A172 (cell line): ENCODE measurements at places on chromosomes 5 and 9.

DNA sequence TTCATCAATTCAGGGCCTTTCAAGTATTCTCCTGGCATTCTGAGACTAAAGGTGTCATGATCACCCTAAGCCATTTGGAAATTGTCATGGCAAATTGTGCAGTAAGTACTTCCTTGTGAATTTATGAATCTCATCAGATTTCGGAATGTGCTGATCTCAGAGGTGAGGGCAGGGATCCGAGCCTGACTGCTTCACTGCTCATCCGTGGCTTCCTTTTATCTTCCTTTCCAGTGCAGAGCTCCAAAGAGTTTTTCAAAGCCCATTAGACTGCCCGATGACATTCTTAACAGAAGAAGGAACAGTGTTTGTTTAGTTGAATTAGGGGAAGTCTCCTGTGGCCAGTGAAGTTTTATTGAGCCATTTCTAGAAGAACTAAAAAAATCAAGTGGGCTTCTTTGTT lies 182.8 kb upstream of the GDNF start:
- DNase-seq = no peak

GRCh38 chr5:68317646-68318045 lies 102.1 kb downstream of the PIK3R1 start:
- no peak for DNase-seq

- DNase-seq = peak; percentile 13
Measured at GRCh38 chr9:93205045-93205768, 21.3 kb downstream of the WNK2 start.

- DNase-seq = no peak
Measured at GRCh38 chr5:155729684-155730059, 597.3 kb upstream of the SGCD start.

GRCh38 chr5:7714119-7714518 lies 136.8 kb downstream of the CFAP90 start:
- DNase-seq = peak; percentile 86

GRCh38 chr5:170597109-170597751 lies 93.4 kb downstream of the KCNIP1 start:
- DNase-seq = peak; percentile 97

DNA sequence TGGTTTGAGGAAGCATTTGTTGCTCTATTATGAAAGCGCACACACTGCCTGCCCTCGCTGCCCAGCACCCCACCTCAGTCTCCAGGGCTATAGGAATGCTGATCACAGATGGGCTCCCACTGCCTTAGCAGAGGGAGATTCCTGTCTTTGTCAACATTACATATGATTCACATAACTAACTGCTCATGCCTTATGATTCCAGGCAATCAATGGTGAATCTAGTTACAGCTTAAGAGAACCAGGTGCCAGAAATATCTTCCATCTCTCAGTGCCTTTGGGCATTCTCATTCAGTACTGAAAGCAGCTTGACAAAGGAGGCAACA lies 458.9 kb upstream of the C9orf72 start:
- DNase-seq = no peak

DNA sequence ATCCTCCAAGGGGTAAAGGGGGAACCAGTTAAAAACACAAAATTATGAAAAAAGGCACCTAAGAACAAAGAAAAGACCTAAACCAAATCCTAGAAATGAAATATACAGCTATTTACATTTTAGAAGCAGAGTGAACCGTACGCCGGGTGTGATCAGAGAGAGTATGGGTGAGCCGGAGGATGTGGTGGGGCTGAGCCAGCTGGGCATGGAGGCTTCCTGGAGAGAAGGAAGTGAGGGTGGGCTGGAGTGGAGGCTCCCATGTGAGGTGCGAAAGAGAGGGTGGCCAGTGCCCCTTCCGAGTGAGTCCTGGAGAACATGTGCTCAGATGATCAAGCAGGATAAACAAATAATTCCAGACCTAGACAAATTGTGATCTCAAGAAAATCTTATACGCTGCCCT lies 111.6 kb downstream of the CACNA1B start:
- DNase-seq = no peak

DNA sequence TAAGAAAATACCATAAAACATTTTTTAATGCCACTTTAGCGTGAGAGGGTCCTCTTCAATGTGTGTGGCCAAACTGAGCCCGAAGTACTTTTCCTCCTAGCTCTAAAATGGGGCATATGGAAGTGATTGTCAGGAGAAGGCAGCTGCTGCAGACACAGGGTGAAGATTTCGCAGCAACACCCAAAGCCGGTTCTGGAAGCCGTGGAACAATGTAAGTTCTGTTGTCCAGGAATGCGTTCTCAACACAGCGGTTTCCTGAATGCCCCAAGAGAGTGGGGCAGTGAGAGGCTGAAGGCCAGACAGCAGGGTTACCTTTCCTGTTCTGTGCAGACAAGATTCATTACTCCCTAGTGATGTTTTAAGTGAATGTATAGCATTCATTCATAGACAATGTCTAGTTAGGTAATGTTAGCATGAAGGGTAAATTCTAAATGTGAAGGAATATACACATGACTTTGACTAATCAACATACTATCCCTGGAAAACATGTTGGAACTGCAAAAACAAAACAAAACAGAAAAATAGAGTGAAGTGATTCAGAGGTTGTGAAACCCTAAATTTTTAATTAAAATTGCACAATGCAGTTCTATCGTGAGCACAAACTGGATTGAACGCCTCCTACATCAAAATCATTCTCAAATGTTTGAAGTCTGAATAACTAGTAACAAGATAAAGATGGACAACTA lies 197.0 kb upstream of the SEMA6A start:
- no peak for DNase-seq

DNA sequence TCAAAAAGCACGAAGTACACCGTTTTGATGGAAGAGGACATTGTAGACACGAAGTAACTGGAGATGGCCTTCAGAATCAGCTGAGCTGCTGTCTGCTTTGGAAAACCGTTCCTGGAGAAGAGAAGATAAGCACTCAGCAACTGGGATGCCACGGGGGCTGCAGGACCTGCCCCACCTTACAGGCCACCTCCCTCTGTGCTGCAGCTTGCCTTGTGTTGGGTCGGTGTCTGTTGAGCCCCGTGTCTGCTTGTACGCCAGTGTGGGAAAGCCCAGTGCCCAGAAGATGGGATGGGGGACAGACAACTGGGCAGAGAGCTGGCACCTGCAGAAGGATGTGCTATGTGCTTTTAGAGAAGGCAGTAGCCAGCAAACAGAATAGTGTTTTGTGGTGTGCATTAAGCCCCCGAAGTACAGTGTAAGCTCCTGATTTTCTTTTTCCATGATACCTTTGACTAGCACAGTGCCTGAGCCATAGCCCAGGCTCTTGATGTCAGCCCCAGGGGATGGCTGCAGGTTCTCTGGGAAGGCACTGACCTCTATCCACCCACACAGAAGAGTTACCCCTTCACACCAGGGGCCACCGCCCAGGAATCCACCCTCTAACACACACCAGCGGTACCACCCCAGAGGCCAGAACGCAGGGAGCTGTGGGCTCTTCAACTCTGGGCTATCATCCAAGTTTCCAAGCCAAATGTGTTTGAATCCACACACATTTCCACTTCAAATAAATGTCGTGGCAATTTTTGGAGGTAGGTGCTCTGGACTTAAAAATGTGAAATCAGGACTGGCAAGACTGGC lies 63.8 kb downstream of the MACROH2A1 start:
- DNase-seq = no peak

DNA sequence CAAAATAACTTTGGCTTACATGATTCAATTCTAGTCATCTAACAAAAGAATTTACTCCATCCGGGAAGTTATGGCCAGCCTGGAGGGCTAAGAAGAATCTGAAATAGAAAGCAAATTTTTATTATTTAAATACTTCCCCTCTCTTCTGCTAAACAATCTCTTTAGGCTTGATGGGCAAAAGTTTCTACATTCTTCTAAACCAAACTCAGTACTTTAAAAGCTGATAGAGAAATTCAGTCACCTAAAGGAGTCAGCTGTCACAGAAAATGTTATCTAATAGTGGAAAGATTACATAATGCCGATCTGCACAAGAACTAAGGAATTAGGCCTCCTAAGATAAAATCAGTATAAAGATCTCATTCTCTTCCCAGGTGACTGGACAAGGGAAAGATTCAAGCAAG lies 32.4 kb downstream of the GNAQ start:
- DNase-seq = no peak

- DNase-seq = no peak
Measured at GRCh38 chr5:9713356-9713755, 83.2 kb upstream of the TAS2R1 start.

- DNase-seq = no peak
Measured at GRCh38 chr5:97065475-97065874, 76.9 kb downstream of the LIX1 start.

DNA sequence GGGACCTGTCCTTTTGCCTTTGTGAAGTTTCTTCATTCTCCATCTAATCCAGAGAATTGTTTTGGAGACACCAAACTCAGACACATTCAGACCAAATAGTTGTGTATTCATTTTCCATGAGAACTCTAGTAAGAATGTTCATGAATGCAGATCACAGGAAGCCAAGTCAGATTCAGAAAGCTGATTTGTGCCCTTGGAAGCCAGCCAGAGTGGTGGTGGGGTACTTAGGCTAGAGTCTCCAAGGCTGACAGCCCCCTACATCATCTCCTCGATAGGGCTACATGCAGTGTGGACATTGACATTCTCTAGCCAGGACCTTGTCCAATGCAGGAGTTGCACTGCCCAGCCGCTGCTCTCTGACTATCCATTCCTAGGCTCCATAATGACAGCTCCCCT lies 137.6 kb downstream of the UGCG start:
- DNase-seq = no peak

GRCh38 chr5:5353681-5354080 lies 68.8 kb upstream of the ICE1 start:
- DNase-seq = no peak

GRCh38 chr9:118457171-118458000 lies 753.2 kb downstream of the TLR4 start:
- DNase-seq = no peak

DNA sequence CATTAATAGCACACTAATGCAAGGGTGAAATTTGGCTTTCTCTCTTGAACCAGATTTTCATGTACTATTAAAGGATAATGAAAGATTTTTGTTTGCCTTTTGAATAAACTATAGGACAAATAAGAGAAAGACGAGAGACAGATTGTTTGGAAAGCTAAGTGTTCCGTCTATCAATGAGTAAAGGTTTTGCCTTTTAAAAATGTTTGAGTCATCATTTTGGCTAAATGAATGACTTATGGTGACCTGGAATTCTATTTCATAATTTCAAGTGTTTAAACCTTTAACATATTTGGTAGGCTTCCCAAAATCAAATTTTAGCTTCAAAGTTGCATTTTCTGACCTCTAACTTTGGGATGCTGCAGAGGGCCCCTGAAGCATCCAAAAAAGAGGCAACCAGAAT lies 145.2 kb downstream of the SLC25A46 start:
- no peak for DNase-seq

GRCh38 chr9:113578279-113578865 lies 114.8 kb downstream of the RGS3 start:
- no peak for DNase-seq

DNA sequence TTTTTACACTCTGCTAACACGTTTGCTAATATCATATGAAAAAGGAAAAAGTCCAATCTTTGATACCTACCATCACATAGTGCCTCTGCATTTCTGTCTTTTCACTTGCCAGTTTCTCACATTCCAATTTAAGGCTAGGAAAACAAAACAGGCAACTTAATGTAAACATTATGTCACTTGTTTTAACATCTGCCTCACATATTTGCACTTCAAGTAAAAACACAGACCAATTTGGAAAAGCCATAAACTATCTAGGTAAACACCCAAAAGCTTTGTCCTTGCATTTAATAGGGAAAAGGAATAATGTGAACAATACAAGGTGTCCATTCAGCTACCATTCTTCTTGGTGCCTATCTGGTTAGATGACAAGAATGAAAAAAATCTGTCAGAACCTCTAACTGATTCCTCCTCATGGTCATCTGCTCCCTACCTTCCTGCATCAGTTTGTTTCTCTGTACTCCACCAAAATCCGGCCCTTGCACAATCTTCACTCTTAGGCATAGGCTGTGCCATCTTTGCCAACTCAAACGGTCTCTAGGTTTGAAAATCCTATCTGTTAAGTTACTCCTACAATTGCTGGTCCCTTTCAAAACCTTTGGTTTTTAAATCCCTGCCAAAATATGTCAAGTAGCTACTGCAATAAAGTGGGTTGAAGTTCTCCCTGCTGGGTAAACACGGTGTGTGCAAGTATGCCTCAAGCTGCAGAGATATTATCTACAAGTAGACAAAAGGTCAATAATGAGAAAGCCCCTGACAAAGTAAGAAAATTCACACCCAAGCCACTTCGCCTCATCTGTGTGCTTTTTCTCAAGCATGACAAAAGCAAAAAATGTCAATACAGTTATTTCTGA lies 3.4 kb downstream of the TLE1 start:
- DNase-seq = no peak

- no peak for DNase-seq
Measured at GRCh38 chr9:118650417-118650816, 718.8 kb downstream of the BRINP1 start.

GRCh38 chr5:42572313-42572712 lies 149.1 kb downstream of the GHR start:
- no peak for DNase-seq

- DNase-seq = no peak
Measured at GRCh38 chr9:27261517-27262211, 35.3 kb downstream of the EQTN start.

DNA sequence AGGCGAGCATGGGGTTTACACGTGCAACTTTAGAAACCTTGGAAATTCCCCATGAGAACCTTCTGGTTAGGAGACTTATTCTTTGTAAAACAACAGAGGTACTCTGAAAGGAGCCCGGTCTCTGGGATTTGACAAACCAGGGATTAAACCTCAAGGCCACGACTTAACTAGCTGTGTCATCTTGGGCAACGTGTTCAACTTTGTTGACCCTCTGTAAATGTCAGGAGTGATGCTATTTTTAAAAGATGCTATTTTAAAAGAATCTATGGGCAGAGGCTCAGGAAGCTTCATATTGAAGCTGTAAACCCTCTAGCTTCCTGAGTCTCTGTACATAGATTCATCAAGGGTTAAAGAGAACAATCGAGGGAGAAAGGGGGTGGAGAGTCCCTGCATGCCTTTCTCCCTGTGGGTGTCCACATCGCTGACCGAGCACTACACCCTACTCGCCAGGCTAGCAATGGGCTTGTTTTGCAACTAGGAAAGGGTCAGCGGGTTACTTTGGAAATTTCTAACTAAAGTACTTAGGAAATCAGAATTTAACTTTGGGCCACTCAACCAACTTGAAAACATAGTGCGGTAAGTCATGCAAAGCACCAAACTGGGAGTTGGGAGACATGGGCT lies 2.1 kb downstream of the SLC36A2 start:
- no peak for DNase-seq

DNA sequence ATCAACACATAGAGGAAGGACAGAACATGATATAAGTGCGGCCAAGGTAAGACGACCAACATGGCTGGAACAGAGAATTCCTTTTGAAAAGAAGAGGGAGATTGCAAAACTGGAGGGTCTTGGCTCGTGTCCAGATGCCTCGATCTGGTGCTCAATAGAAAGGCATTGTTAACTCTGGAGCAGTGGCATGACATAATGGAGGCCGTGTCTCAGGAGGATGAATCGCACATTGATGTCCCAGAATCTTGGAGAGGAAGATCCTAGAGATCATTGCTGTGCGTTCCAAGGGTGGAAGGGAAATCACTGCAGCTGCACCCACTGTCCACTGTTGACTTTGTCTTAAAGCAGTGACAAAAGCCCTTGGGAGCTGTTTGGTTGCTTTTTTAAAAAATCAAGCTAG lies 30.9 kb downstream of the GRAMD2B start:
- DNase-seq = no peak

- DNase-seq = no peak
Measured at GRCh38 chr9:96115836-96116235, 186.1 kb downstream of the HSD17B3 start.
